ENCODE measurements at places on chromosomes 6 and 20.

DNA sequence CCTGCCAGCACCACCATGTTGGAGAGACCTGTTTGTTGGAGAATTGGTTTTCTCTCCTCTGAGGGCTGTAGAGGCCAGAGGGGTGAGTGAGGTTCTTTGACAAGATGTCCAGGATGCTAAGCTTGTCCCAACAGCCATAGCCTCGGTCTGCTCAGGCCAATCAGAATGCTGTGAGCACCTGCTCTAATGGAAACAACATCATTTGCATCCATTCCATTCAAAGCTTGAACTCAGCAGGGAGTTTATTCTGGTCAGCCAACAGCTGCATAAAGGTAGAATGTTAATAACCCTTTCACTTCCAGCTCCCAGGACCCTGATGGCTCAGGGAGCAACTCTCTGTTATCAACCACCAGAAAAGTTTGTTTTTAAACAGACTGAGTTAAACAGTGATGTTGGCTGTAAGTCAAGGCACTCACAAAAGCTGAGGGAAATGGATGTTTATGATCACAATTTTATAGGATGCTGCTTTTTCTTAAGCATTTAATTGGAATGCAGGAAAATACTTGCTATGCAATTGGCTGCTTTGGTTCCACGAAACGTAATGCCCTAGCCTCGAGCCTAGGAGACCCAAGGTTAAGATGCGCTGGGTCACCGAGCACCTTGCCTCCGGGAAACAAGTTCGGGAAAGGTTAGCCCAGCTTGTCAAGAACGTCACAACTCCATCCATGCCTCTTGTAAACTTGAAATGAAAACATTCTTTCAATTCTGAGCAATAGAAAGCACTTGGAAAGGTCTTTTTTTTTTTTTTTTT, 155.2 kb downstream of the NFATC2 start:
- DNase-seq, result no peak

GRCh38 chr6:105105094-105105493, 74.7 kb downstream of the POPDC3 start:
- DNase-seq, result no peak

GRCh38 chr6:73923905-73924485, 228.0 kb downstream of the CD109 start:
- no peak for DNase-seq

DNA sequence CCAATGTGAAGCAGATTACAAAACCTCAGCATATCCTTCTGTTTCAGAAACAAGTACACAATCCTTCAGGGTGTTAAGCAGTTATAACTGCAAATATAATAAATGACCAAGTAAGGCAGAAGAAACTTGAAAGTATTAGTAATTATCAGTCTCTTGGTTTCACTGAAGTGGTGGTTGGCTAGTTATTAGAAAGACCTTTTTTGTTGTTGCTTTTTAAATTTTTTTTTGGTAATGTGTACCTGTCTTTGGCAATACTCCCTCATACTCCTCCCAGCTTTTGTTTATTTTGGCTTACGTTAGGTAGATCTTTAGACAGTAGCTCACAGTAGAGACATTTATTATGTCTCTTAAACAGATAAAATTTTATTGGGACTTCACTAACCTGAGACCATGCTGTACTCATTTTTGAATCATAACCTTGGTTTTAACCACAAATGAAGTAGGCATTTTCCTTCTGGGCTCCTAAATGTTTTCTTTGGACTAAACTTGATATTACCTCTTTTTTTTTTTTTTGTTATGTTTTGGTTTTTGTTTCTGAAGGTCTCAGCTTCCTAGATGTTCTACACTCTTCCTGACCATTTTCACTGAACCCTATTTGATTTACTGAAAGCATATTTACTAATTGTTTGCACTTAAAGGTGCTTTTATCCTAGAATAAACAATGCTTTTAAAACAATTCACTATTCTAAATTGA, 6.4 kb downstream of the CD2AP start:
- no peak for DNase-seq

- no peak for DNase-seq
Observed at GRCh38 chr6:36195471-36196112, 952 bp upstream of the BRPF3 start.

Measured in retina (tissue), 1 donor.